ENCODE measurements at places on chromosomes 4 and X.

DNA sequence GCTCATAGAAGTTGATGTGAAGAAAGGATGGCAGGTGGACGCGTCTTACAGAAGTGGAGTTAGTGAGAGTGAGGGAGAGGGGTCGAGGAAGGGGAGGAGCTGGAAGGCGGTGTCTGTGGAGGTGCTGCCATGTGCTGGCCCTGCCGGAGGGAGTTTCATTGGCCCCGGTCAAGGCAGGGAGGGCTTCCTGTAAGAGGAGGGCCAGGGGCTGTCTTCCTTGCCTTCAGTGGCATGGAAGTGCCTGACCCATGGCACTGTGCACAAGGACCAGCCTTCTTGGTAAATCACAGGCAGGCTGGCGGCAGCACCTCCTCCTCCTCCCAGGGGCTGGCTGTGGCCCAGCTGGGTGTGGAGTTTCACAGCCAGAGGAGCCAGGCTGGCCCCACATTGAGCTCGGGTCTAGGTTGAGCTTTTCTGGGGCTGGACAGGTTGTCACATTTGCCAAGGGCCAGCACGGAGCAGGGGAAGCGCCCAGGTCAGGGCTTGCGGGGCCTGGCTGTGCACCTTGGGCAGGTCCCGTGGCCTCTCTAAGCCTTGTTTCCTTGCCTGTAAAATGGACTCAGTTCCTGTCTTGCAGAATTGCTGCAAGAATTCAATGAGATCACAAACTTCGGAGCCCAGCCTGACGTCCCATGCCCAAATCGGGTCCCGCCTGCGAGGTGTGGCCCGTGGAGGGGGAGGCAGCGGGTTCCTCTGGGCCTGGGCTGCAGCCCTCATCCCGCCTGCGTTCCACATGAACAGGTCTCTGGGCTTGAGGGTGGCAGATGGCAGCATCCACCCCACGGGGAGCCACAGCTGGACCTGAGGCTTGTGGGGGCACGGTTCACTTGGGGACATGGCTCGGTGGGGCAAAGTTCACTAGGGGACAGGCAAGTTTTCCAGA, 7.0 kb downstream of the HTRA3 start:
- H3K4me3 ChIP-seq: no peak overlapping the region
- H3K27ac ChIP-seq: peak overlapping the region; percentile 54
- H3K36me3 ChIP-seq: no peaks in the 10 kb centered on the region
- H3K27me3 ChIP-seq: no peaks in the 10 kb centered on the region

DNA sequence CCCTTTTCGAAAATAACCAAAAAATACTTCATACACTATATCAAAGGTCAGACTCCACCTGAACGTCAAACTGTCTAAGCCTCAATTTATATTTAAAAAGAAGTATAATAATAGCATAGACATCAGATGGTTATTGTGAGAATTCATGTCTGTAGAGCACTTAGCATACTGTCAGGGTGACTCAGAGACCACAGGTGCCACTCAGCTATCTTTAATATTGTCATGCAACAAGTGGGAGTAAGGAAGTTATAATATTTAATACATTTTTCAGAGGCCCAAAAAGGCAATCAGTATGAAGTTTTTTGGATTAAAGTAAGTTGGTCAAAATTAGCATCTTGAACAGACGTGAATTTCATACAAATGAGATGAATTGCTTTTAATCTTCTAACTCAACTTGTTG, 93.3 kb downstream of the PHOX2B start:
- H3K27ac ChIP-seq: no peak overlapping the region
- no peaks in the 10 kb centered on the region for H3K36me3 ChIP-seq
- H3K27me3 ChIP-seq: no peaks in the 10 kb centered on the region
- DNase-seq: no peak

GRCh38 chr4:115763051-115763450, 649.6 kb upstream of the NDST4 start:
- H3K4me3 ChIP-seq: no peak overlapping the region
- no peak for DNase-seq
- no peaks in the 10 kb centered on the region for H3K4me1 ChIP-seq
- H3K27me3 ChIP-seq: no peaks in the 10 kb centered on the region
- no peak overlapping the region for H3K27ac ChIP-seq

DNA sequence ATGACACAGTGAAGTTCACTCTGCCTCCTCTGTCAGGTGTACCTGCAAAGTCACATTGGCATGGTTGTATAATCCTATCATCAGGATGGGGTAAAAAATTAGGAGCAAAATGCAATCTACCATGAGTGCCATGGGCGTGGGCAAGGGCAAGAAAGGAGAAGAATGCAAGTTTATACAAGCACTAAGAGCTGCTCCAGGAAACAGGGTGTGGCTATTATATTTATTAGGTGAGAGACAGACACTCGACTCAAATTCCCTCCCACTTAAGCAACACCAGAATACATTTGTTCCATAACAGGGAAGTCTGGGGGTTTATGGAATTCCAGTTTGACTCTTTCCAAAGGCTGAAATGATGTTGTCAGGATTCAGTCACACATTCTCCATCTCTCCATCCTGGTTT, 378.8 kb downstream of the BCOR start:
- H3K27ac ChIP-seq: no peak overlapping the region
- H3K27me3 ChIP-seq: no peaks in the 10 kb centered on the region
- H3K4me3 ChIP-seq: no peak overlapping the region
- H3K4me1 ChIP-seq: no peaks in the 10 kb centered on the region
- no peaks in the 10 kb centered on the region for H3K36me3 ChIP-seq
- DNase-seq: no peak

- H3K4me3 ChIP-seq: no peak overlapping the region
- H3K36me3 ChIP-seq: no peaks in the 10 kb centered on the region
- peak overlapping the region; percentile 9 for H3K27ac ChIP-seq
- no peaks in the 10 kb centered on the region for H3K4me1 ChIP-seq
- DNase-seq: no peak
Observed at GRCh38 chrX:136829413-136829812, 48.7 kb upstream of the ARHGEF6 start.

GRCh38 chr4:128639541-128640270, 169.8 kb upstream of the JADE1 start:
- H3K36me3 ChIP-seq: no peaks in the 10 kb centered on the region
- H3K4me1 ChIP-seq: peaks cover 11% of the 10 kb centered on the region
- no peak for DNase-seq
- H3K4me3 ChIP-seq: no peak overlapping the region
- H3K27me3 ChIP-seq: no peaks in the 10 kb centered on the region

DNA sequence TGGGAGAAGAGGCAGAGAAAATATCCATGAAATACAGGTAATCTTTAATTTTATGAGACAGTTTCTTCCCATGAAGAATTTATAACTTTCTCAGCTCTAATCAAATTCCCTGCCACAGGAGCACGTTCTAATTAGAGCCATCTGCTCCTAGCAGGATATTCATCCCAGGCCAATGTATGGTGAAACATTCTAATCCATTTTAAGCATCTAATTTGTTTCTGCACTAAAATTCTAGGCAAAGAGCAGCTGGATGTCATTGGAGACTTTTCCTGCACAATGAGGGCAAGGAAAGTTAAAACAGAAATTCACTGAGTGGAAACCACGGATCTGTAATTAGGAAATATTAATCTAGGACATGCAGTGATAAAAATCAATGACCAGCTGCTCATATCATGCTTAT, 107.7 kb upstream of the ZFP42 start:
- H3K4me1 ChIP-seq: no peaks in the 10 kb centered on the region
- H3K4me3 ChIP-seq: no peak overlapping the region
- no peak for DNase-seq
- no peaks in the 10 kb centered on the region for H3K27me3 ChIP-seq
- H3K27ac ChIP-seq: no peak overlapping the region

- H3K27ac ChIP-seq: no peak overlapping the region
- H3K27me3 ChIP-seq: no peaks in the 10 kb centered on the region
- no peaks in the 10 kb centered on the region for H3K36me3 ChIP-seq
- H3K4me1 ChIP-seq: no peaks in the 10 kb centered on the region
- H3K4me3 ChIP-seq: no peak overlapping the region
Observed at GRCh38 chrX:143139681-143140080, 114.0 kb downstream of the SPANXN4 start.

DNA sequence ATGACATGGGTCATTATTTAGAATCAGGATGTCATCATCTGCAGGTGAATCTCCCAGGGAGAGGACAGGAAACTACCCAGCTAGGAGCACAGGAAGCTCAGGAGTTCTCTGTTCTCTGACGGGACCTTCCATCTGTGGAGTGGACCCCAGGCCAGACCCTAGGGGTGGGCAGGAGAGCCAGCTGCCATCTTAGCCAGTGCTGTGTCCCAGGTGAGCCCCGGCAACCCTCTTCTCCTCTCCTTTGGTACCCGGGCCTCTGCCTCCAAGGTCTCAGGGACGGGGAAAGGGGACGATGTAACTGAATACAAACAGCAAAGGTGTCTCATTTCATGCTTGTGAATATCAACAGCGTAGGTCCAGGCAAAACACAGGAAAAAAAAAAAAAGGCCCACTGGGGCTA, 48.5 kb downstream of the C4orf50 start:
- no peaks in the 10 kb centered on the region for H3K4me1 ChIP-seq
- peaks cover 69% of the 10 kb centered on the region for H3K27me3 ChIP-seq
- DNase-seq: no peak
- H3K36me3 ChIP-seq: no peaks in the 10 kb centered on the region
- no peak overlapping the region for H3K27ac ChIP-seq
- H3K4me3 ChIP-seq: no peak overlapping the region

- H3K27me3 ChIP-seq: no peaks in the 10 kb centered on the region
- H3K27ac ChIP-seq: no peak overlapping the region
- H3K4me3 ChIP-seq: no peak overlapping the region
- peaks cover 12% of the 10 kb centered on the region for H3K4me1 ChIP-seq
- H3K36me3 ChIP-seq: no peaks in the 10 kb centered on the region
- DNase-seq: no peak
Observed at GRCh38 chrX:40938423-40938822, 146.8 kb upstream of the USP9X start.

DNA sequence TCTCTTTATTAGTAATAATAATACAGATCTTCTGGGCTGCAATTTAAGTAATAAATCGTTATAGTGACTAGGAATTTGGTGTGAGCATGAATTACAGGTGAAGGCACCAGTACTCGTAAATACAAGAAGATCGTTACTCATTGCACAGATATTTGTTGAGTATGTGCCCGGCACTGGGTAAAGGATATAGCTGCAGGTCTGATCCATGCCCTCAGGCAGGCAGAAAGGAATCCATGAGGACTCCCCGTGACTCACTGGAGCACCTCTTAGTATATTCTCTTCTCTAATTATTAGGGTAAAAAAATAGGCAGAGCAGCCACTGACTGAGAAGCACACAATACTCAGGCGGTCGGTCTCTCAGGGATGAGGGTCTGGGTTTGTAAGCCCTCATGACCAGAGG, 868.3 kb downstream of the RAB28 start:
- H3K27ac ChIP-seq: no peak overlapping the region
- DNase-seq: no peak
- no peaks in the 10 kb centered on the region for H3K36me3 ChIP-seq
- no peak overlapping the region for H3K4me3 ChIP-seq
- no peaks in the 10 kb centered on the region for H3K4me1 ChIP-seq

DNA sequence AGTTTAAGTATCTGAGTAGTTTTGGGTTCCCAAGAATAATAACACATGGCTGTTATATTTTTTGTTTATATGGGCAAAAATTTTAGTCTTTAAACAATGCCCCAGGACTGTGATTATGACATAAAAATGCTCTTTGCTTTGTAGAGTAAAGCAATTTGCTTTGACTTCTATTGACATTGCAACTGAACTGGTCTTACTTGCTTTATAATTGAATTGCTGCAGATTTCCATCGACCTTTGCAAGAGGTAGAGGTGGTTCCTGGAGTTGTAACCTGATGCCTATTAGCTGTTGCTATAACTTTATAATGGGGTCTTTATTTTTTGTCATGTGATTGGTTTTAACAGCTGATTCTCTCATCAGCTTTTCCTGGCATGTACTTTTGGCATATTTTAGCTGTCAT, 302.9 kb downstream of the ARHGAP10 start:
- no peaks in the 10 kb centered on the region for H3K27me3 ChIP-seq
- no peak for DNase-seq
- no peaks in the 10 kb centered on the region for H3K4me1 ChIP-seq
- no peak overlapping the region for H3K27ac ChIP-seq

GRCh38 chr4:177320721-177321120, 11.0 kb downstream of the NEIL3 start:
- no peaks in the 10 kb centered on the region for H3K27me3 ChIP-seq
- H3K4me3 ChIP-seq: no peak overlapping the region
- DNase-seq: no peak

GRCh38 chrX:154780968-154781367, 18.3 kb downstream of the DKC1 start:
- H3K36me3 ChIP-seq: peaks cover 10% of the 10 kb centered on the region
- no peaks in the 10 kb centered on the region for H3K27me3 ChIP-seq
- H3K4me3 ChIP-seq: no peak overlapping the region
- DNase-seq: no peak

DNA sequence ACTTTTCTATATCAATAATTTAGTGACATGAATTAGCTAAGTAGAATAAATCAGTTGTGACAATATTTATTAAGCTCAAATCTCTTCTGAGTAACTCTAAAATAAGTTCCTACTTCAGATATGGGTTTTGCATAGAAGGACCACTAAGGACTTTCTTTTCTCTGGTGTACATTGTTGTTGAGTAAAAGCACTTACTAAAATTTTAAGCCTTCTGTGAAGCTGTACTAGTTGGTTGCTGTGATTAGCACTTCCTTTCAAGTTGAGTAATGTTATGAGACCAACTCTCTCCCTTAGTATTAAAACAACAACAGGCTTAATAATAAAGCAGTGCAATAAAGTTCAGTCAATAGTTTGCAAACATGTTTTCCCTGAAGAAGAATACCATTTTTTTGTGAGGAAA, 667.4 kb upstream of the NDST4 start:
- H3K36me3 ChIP-seq: no peaks in the 10 kb centered on the region
- DNase-seq: no peak
- no peaks in the 10 kb centered on the region for H3K27me3 ChIP-seq
- no peaks in the 10 kb centered on the region for H3K4me1 ChIP-seq

DNA sequence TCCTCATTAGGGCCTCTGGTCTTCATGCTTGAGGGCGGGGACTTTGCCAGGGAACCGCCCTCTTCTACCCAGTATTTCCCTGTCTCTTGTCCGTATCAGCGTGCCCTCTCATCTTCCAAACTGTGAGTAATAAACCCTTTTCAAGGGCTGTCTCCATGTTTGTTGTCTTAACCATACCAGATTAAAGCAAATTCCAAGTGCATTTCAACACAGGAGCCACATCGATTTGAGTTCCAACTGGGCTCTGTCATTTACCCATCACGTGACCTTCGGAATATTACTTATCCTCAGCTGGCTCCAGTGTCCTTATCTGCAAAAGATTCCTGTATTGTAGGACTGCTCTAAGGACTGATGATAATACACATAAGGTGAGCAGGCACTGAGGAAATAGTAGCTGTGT, 6.4 kb upstream of the PHEX start:
- H3K36me3 ChIP-seq: no peaks in the 10 kb centered on the region
- no peak for DNase-seq
- no peak overlapping the region for H3K27ac ChIP-seq
- H3K4me3 ChIP-seq: no peak overlapping the region

Data from esophagus squamous epithelium (tissue), 5 donors.